ENCODE measurements at places on chromosomes 1 and 21. TPM values are rescaled to one million over a fixed set of nuclear protein-coding genes. Genes with fewer than 3 reads are reported as not detected.
A peak's percentile ranks its signal among the peaks of the same experiment; 100 is the strongest.

CCDC17 gene
- 3.6 TPM for total RNA-seq

ADGRL2 gene
- 11.5 TPM for total RNA-seq

BMP8B gene
- 2.3 TPM for total RNA-seq

RNF186 gene
- 32.9 TPM for total RNA-seq

DNA sequence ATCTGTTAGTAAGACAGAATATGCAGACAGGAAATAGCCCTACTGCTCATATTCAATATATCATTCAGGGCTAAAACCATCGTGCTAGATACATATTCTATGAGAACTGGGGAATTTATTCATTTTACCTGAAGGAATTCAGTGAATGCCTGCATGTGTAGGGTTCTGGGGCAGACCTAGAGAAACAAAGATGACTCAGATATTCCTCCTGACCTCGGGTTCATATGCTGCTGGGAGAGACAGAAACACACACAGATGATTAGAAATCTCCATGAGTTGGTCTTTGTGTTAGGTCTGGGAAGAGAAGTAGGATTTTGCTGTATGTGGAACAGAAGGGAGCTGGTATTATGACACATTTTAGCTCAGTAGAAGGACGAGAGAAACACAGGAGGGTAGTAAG, 176.5 kb upstream of the ST6GALNAC5 start:
- no peak for DNase-seq

- DNase-seq: no peak
Observed at GRCh38 chr1:237981223-237981622, 90.5 kb upstream of the ZP4 start.

DNA sequence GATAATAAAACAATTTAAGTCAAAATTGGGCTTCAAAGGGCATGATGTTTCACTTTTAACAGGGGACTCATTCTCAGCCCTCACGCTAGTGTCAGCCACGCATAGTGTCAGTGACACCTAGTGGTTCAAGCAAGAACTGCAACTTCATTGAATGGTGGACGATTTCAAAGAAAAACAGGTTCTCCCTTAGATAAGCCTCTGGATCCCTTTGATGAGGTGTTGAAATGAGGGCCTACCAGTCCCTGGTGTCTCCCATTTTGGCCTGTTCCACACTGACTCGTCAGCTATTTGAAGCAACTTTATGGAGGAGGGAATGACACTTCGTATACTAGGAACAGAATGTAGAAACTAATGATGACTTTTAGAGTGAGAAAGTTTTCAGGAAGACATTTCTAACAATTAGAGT, 56.2 kb downstream of the FCRL5 start:
- DNase-seq: peak; percentile 43

DNA sequence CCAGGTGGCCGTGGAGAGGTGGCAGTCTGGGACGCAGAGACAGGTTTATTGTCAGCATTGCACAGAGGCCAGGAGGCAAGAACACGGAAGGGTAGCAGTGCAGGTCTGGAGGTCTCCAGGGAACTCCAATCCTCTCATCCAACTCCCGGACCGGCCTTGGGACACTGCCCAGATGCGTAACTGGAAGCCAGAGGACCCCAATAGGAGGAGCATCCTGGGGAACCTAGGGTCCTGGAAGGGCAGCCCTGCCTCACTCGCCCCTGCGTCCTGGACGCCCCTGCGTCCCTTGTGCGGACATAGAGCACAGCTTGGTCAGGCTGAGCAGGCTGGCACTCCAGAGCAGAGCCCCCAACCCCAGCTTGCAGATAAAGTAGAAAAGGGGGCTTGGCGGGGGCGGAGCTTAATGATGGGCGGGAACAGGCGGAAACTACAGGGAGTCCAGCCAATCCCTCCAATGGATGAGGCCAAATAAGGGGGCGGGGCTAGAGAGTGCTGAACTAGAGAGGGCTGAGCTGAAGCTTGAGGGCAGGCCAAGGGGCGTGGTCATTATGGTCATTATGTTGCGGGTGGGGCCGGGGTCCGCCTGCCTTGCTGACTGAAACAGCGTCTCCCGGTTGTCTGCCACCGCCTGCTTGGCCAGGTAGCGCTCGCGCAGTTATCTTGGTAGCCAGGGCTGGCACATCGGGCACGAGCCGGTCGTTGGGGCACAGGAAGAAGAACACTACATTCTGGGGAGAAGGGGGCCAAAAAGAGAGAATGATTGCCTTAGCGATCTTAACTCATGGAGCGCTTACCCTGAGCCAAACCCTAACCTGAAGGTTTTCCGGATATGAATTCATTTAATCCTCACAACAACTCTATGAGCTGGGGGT, 3.7 kb upstream of the ARHGEF19 start:
- DNase-seq: peak; percentile 91

DNA sequence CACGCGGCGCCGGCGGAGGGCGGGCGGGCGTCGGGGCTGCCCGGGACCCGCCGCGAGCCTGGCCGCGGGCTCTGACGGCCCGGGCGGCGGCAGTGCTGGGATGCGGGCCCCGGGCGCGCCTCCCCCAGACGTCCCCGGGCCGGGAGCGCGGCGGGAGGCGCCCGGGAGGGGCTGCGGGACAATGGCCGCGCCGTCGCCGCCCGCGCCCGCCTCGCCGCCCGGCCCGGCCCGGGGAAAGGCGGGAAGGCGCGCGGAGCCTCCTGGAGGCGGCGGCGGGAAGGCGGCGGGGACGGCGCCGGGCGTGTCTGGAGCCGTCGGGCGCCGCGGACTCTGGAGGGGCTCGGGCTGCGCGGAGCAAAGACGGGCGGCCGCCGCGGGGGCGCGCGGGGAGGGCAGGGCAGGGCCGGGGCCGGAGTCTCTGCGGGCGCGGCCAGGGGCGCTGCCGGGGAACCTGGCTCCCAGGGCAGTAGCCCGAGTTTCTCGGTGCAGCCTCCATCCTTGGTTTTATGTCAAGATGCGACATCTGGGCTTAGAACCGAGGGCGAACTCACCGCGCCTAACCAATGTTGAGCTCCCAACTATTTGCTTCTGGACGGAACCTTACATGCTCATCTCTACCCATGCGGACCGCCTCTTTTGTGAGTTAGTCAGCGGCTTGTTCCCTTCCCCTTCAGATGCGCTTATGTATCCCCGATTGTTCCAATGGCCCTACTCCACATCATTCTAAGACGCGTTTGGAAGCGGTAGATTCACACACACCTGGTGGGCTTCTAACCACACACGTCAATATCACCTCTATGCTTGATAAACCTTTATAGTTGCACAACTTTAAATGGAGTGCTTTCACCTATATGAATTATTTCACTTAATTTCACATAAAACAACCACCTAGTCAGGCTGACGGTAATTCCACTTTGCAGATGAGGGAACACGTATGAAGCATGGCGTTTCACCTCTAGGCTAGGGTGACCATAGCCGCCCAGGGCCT, 651 bp downstream of the ZBTB8A start:
- peak; percentile 6 for DNase-seq

GRCh38 chr1:154221278-154222001, 685 bp downstream of the UBAP2L start:
- DNase-seq: peak; percentile 67

DNA sequence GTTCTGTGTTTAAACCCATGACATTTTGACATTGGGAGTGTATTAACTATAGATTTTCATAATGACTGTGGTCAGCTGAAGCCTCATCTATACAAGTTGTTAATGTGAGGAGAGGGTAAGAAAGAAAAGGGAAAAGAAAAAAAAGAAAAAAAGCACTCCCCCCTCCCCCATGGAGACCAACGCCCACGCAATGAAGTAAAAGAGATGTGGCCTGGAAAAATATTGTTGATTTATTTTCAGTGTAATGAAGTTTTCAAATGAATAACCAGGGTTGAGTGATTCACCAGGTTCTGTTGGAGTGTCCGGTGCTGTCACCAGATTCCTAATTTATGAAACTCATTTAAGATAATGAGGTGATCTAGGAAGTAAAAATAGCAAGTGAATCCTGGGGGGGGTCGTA, 4.7 kb downstream of the RNF220 start:
- DNase-seq: no peak

DNA sequence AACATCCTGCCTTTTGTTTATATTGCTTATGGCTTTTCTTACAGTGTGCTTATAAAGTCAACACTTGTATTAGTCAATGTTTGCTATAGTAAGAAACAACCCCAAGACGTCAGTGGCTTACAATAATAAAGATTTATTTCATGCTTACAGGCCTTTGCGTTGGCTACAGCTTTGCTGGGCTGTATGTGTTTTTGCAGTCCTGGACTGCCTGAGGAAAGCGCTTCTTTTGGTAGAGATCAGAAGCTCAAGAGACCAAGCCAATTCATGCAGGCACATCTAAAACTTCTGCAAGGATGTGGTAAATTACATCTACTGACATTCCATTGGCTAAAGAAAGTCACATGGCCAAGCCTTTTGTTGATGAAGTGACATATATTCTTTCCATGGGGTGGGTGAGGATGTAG, 17.5 kb upstream of the PRKAA2 start:
- DNase-seq: no peak

- peak; percentile 50 for DNase-seq
Observed at GRCh38 chr1:202131956-202132821, 9.5 kb downstream of the GPR37L1 start.

DNA sequence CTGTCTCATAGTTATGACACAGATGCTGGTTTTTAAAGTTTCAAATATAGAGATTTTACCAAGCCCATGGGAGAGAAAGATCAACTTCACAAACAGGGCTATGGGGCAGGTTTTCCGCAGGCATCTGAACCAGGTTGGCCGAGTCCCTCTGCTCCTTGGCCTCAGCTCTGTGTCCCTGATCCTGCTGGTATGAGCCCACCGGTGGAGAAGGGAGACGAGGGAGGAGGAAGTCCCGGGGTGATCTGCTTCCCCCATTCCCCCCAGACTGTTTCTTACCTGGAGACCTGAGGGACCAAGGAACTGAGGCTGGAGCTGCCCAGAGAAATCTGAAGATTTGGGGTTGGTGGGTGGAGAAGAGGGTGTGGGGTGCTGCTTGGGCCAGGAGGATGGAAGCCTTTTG, 28.9 kb upstream of the BTG2 start:
- no peak for DNase-seq

DNA sequence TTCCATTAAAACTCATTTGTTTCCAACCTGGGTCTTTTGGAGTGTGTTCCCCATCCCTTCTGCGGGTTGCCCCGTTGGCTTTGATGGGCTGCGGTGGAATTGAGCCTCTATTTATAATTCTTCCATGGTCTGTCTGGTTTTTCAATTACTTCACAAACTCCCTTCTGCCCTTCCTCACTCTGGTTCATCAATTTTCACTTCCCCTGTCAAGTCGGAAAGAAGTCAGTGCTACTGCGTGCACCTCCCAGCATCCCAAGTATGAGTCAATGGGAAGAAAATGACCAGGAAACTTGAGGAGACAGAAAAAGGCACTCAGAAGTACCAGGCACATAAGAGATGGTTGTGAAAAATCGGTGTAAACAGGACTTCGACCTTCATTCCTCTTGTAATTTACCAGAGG, 126.2 kb downstream of the KAZN start:
- DNase-seq: no peak
